Hematopoietic multipotent progenitor cell (in vitro differentiated cells): ENCODE measurements at places on chromosomes 4 and X. TPM values are rescaled to one million over a fixed set of nuclear protein-coding genes. Genes with fewer than 3 reads are reported as not detected.

IL1RAPL1 gene
- under 0.01 TPM for total RNA-seq

GAGE12E gene
- total RNA-seq = not detected

POLN gene
- 0.81 TPM for total RNA-seq

HDX gene
- 2.2 TPM for total RNA-seq

LAMP2 gene
- total RNA-seq = 135 TPM

CLCN4 gene
- 0.81 TPM for total RNA-seq

PPA2 gene
- 60.6 TPM for total RNA-seq

SCRG1 gene
- total RNA-seq = not detected

BMX gene
- total RNA-seq = 0.27 TPM

FAM47A gene
- total RNA-seq = not detected

AFAP1 gene
- total RNA-seq = under 0.01 TPM

TCEAL7 gene
- 0.27 TPM for total RNA-seq

DRP2 gene
- under 0.01 TPM for total RNA-seq

UCP1 gene
- total RNA-seq = not detected

BRS3 gene
- total RNA-seq = not detected

UGT2B17 gene
- not detected for total RNA-seq

FGG gene
- total RNA-seq = not detected

NSUN7 gene
- total RNA-seq = 3.2 TPM

PABPC1L2A gene
- not detected for total RNA-seq

CTAG1A gene
- not detected for total RNA-seq

EXOC1L gene
- not detected for total RNA-seq

PRR32 gene
- not detected for total RNA-seq

H2BW2 gene
- not detected for total RNA-seq

PPP3CA gene
- total RNA-seq = 26.7 TPM

RBM46 gene
- under 0.01 TPM for total RNA-seq

DSPP gene
- under 0.01 TPM for total RNA-seq

DDIT4L gene
- not detected for total RNA-seq

CTAG2 gene
- total RNA-seq = not detected

EGF gene
- 1.1 TPM for total RNA-seq

NLRP2B gene
- total RNA-seq = not detected

RBM47 gene
- total RNA-seq = 6.2 TPM

PDGFRA gene
- under 0.01 TPM for total RNA-seq

ZNF711 gene
- 19.1 TPM for total RNA-seq

DUSP9 gene
- total RNA-seq = not detected

PHKA1 gene
- total RNA-seq = 4.8 TPM

GLUD2 gene
- total RNA-seq = 0.27 TPM

SULT1E1 gene
- total RNA-seq = not detected
